ENCODE measurements at places on chromosomes 3 and 15. TPM values are rescaled to one million over a fixed set of nuclear protein-coding genes. Genes with fewer than 3 reads are reported as not detected.

GRCh38 chr3:32492684-32493436 is 9.8 kb downstream of the CMTM6 start:
- DNase-seq = no peak

KBTBD13 gene
- not detected for total RNA-seq

ATP13A5 gene
- total RNA-seq = not detected

DNA sequence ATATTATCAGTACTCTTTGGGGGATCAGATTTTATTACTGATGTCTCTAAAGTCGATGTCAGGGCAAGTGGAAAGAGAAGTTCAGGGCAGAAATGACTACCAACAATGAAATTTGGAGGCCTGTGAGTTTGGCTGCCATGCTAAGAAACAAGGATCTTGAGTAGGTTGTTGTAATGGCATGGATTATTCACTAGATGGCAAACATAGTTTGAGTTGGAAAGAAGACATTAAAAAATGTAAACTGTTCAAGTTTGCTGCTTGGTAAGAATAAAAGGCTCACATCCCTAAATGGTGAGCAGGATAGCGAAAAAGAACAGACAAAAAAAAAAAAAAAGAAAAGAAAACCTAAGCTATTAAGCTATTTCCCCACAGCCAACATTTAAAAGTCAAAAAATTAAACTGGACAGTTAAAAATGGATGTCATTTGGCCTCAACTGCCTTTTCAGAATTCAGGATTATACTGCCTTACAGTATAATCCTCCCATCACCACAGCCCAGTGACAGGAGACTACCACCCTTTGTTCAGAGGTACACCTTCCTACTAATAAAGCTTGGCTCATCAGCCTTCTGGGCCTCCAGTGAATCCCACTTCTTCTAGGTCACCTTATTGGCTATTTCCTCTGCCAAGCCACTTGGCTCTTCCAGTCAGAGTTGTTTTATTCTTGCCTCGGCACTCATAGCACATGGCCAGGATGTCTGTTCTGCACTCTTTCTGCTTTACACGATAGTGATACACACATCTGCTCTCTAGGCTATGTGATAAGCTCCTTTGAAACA is 163.7 kb downstream of the PLD1 start:
- DNase-seq = no peak

GRCh38 chr15:51388726-51389125 is 47.3 kb downstream of the GLDN start:
- DNase-seq = no peak

GRCh38 chr3:43034911-43035310 is 55.8 kb downstream of the GASK1A start:
- DNase-seq = no peak

RTP4 gene
- total RNA-seq = not detected

DNA sequence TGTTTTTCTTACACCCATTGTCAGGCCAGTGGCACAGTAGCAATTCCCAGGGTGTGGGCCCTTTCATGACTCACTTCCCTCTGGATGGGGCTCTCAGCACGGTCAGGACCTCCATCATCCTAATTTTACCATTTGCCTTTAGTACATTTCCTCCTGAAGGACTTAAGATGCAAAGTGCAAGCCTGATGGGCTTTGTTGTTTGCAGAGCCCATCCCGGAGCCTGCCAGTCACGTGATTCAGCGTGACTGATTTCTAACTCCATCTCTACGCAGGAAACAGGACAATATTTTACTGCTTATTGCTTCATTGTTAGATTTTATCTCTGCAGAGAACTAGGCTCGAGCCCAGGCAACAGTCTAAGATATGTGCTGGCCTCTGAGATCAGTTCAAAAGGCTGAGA is 223.7 kb downstream of the PDZRN3 start:
- DNase-seq = no peak

- no peak for DNase-seq
Observed at GRCh38 chr3:52844290-52844975, 9.6 kb upstream of the MUSTN1 start.

CALML4 gene
- 8.2 TPM for total RNA-seq

SLC2A2 gene
- total RNA-seq = not detected

GRCh38 chr15:80395616-80396015 is 8.6 kb upstream of the ARNT2 start:
- no peak for DNase-seq

EPHB1 gene
- 2.8 TPM for total RNA-seq

RARB gene
- total RNA-seq = 0.22 TPM

LEKR1 gene
- total RNA-seq = 0.22 TPM

DNA sequence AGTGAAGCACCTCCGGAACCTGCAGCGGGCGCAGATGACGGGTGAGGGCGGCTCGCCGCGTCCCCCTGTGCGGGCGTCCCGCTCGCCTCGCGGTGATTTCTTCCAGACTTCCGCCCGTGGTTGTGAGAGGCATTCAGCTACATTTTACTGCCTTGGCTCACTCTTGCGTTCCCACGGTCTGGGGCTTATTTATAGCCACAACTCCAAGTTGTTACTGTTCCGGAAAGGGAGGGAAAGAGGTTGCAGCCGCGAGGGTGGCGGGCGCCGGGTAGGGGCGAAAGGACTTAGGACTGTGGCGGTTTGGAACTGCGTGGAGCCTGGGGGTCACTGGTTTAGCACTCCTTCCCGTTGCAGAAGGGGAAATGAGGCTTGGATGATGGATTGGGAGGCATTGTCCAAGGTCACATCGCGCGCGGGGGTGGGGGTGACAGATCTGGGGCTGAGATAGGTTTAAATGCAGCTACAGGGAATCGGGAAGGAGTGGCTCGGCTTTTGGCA is 1.1 kb downstream of the HES1 start:
- DNase-seq = no peak

GRCh38 chr15:63156086-63156710 is 1.1 kb downstream of the RPS27L start:
- no peak for DNase-seq

DNA sequence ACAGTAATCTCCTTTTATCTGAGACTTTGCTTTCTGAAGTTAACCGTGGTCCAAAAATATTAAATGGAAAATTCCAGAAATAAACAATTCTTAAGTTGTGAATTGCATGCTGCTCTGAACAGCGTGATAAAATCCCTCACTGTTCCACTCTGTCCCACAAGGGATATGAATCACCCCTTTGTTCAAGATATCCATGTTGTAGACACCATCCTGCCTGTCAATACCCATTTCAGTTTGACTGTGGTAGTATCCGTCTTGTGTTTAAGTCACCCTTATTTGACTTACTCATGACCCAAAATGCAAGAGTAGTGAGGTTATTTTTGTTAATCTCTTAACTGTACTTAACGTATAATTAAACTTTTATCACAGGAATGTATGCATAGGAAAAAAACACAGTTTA is 435.0 kb downstream of the SHQ1 start:
- no peak for DNase-seq

DNA sequence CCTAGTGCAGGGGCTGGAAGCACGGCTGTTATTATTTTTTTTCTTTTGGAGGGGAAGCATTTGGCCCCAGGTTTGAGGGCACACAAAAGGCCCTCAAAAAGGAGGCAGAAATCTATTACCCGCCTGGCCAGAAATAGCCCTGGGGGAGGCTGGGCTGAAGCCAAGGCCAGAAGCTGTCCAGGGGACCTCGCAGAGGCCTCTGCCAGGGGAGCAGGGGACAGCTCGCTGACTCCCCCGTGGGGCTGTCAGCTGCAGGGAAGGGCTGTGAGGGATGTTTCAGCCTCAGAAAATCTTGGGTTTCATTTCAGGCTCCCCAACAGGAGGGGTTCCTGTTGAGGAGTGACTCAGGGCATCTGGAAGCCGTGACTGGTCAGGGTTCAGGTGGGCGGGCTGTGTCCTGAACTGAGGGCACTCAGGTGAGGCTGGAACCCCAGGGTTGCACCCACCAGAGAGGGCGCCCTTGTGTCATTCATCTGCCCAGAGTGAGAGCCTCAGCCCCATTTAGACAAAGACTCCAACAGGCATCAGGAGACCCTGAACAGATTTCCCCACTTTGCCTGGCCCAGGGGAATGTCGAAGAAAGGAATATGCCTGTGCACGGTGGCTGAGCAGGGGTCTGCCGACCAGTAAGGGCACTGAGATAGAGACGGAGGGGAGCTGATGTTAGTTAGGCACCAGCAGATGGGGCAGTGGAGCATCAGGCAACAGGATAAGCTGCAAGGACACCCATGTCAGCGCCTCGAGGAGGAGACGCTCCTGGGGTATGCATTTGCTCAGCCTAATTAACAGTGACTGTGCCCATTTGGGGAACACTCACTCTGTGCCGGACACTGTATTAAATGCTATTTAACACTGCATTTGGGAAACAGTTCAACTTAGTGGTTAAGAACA is 43.5 kb upstream of the SLC6A11 start:
- peak; percentile 88 for DNase-seq

- DNase-seq = no peak
Observed at GRCh38 chr3:162398554-162398953, 901.9 kb downstream of the OTOL1 start.

DNA sequence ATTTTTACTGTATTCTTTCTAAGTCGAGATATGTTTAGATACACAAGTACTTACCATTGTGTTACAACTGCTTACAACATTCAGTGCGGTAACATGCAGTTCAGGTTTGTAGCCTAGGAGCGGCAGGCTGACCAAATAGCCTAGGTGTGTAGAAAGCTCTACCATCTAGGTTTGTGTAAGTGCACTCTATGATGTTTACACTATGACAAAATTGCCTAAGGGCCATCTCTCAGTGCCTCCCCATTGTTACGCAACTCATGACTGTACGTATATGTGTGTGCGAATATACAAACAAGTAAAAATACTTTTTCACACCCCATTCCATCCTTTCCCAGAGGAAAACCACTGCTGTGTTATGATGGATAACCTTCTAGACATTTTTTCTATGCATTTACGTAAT is 44.3 kb downstream of the PXYLP1 start:
- DNase-seq = no peak

- DNase-seq = no peak
Observed at GRCh38 chr15:31268911-31269784, 57.5 kb upstream of the KLF13 start.

GRCh38 chr3:52779837-52780585 is 2.6 kb downstream of the ITIH1 start:
- DNase-seq = no peak

DNA sequence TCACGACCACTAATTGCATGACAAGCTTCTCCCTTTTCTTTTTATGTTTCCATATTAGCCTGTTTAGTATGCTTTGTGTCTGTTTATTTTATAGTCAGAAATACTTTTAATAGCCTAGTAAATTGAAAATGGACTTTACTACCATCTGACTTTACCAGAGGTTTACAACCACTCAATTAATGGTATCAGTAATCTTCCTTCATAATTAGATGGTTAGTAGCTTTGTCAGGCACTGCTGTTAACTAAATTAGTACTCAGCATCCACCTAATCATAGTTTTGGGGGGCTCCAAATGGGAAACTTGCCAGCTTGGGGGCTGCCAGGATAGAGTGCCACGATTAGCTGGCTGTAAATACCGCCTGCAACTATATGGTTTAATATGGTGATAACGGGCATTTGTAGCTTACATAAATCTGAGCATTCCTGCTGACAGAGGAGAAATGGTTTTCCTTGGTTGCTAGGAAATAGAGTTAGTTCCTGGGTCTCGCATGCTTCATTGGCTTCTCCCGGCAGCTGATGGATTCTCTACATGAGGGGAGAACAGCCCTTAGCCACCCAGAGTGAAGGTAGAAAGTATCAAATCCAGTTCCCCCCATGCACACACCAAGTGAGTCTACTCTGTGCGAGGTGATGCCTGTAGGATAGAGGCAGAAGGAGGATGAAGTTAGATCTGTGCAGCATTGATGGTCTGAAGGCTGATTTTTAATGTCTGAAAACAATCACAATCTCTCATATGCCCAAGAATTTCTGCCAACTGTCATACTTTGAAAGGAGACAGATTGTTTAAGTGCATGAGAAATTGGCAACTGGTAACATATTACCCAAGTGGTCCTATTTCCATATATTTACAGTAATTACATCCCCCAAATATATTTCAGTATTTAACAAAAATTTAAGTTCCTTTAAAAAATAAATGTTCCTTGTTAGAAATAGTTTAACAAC is 326.6 kb upstream of the PROK2 start:
- no peak for DNase-seq

DNA sequence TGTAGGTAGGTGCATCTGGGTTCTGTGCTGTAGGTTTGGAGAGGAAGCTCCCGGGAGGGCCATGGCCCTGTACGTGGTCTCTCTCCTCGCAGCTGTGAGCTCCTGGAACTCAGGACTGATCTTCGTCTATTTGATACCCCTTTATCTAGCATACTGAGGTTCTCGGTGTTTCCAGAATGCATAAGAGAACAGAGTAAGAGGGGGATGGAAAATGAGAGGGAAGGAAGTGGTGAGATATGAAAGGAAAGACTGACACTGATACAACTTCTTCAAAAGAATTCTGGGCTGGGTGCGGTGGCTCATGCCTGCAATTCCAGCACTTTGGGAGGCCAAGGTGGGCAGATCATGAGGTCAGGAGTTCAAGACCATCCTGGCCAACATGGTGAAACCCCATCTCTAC is 90.7 kb downstream of the CHRD start:
- DNase-seq = no peak

HIGD1A gene
- total RNA-seq = 77.6 TPM

GRCh38 chr3:66381626-66382025 is 119.2 kb downstream of the LRIG1 start:
- peak; percentile 19 for DNase-seq

GRCh38 chr3:177565981-177566380 is 368.7 kb upstream of the TBL1XR1 start:
- no peak for DNase-seq

- DNase-seq = no peak
Observed at GRCh38 chr15:99435113-99435695, 130.6 kb upstream of the MEF2A start.

LZTFL1 gene
- 12.2 TPM for total RNA-seq

GRCh38 chr15:75054172-75054897 is 30.9 kb downstream of the PPCDC start:
- no peak for DNase-seq

VPS39 gene
- total RNA-seq = 43.7 TPM

DNA sequence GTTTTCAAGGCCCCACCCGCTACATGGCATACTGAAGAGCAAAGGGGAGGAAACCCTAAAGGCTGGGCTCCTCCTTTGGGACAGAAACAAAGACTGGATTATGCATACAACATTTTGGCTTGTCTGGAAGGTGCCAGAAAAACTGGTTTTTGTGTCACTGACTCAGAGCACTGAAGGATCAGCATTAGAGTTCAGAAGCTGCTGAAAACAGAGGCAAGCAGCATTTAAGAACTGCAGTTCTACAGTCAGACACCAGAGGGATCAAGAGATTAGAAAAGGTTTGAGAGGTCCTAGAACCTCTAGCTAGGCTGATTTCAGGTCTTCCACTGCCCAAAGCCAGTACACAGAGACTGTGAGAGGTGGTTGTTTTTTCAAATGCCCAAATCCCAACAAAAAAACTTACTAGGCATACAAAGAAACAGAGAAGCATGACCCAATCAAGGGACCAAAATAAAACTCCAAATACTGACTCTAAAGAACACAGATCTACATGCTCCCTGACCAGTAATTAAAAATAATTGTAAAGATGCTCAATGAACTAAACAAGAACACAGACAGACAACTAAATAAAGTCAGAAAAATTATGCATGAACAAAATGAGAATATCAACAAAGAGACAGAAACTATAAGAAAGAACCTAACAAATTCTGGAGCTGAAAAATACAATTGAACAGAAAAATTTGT is 91.2 kb downstream of the SENP2 start:
- DNase-seq = no peak

TF gene
- 0.18 TPM for total RNA-seq

GRCh38 chr15:38017721-38018120 is 83.3 kb downstream of the TMCO5A start:
- DNase-seq = no peak

GRCh38 chr3:37198996-37199395 is 24.6 kb upstream of the LRRFIP2 start:
- DNase-seq = no peak

GRCh38 chr3:129599073-129599472 is 7.4 kb downstream of the PLXND1 start:
- DNase-seq = no peak
